T-cell (primary cell): ENCODE measurements at places on chromosomes 11 and 22.

GRCh38 chr11:1863352-1864216, 10.7 kb downstream of the LSP1 start:
- no peak for DNase-seq

DNA sequence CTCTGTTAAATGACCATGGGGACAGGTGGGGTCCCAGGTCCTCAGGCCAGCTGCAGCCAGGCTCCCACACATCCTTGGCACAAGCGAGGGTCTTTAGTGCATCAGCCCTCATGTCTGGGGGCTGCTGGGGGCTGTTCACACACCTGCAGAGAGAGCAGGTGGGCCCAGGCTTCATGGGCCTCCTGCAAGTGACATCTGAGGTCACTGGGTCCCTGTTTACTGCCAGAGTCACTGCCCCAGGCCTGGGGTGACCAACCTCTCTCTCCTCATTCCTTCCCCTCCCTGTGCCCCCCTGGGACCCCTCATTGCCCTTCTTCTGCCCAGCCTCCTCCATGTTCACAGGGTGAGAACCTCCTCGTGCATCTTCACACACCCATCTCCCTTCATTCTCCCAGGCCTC, 92.4 kb downstream of the RTL6 start:
- no peak for DNase-seq

DNA sequence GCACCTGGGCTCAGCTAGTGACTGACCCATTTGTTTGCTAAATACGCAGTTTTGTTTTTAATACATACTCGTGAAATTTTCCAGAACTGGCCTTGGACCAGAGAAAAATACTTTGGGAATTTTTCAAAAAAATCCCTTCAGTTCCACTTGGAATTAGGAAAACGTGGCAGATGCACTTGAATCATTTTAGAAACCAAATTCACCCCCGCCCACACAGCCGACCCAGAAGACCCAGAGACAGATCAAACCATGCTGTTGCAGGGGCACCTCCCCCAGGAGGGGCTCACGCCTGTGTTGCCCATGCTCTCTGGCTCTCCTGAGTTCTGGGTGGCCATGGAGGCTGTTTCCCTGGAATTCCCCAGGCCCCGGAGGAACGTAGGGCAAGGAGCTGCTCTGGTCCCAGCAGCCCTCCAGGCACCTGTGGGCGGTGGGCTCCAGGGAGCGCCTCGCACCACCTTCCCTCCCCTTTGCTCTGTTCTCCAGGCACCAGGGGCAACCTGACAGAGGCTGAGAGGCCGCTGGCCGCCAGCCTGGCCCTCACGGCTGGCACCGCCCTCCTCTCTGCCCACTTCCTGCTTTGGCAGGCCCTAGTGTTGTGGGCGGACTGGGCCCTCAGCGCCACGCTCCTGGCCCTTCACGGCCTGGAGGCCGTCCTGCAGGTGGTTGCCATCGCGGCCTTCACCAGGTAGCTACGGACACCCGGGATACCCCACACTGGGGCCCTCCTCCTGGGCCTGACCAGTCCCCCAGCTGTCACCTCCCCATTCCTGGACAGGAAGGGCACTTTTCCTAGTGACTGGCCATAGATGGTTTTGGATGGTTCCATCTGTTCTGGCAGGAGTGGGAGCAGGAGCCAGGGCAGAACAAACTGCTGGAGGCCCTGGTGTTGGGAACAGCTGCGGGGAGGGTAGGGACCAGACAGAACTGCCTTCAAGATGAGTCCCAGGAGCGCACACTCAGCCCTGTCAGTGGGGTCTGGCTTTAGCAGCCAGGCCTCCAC, 3.3 kb upstream of the EPS8L2 start:
- no peak for DNase-seq

- DNase-seq: no peak
Measured at GRCh38 chr11:39724404-39724803, 1735.0 kb downstream of the LRRC4C start.

DNA sequence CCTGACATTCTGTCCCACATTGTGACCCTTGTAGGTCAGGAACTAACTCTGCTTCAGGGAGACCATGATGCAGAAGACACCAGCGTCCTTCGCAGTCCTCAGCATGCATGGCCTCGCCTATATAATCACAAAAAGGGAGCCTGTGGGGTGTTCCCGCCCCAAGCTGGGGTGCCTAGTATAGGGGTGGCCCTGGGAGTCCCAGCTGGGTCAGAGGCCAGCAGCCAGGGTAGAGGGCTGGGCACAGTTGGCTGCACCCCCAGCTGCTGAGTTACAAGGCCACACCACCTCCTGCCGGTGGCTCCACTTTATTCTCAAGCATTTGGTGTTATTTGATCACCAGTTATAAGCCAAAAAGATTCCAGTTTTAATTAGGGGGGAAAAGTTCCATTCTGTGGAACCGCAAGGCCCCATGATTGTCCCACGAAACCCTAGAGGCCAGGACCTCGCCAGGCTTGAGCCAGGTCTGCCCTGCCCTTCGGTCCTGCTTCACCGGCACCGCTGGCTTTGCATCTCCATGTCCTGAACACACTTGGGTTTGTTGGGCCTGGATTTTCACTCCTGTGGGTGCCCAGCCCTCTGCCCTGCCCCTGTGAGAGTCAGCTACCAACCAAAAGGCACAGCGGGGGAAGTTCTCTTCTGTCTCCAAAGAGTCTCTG, 15.0 kb upstream of the GNB1L start:
- no peak for DNase-seq

DNA sequence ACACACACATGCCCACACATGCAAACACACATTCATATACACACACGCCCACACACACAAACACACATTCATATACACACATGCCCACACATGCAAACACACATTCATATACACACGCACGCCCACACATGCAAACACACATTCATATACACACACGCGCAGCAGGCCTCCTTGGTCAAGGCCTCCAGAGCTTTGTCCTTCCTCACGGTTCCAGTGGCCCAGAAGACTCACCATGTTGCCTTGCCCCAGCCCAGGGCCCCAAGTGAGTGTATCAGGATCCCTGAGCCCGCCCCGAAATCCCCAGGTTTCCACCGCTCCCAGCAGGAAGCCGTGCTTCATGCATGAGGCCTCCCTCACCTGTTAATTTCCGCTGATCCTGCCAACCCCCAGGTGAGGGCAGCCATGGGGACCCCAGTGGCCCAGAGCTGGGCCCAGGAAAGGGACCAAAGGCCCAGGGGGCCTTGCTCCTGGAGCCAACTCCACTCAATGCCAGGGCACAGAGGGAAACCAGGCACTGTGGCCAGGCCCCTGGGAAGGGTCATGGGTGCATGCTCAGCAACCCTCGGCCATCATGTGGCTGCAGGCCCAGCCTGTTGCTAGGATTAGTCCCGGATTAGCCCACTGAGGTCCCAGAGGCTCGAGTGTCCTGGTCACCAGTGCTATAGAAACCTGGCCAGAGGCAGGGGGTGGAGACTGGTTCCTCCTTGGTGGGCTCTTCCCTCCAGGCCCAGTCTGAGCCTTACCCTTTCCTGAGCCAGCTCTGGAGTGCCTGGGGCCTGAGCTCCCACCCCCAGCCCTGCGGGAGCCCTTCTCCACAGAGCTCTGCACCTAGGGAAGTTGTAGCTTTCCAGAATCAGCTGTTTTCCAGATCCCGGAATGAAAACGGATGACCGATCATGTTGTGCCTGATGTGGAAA, 34.4 kb downstream of the IGF2 start:
- DNase-seq: no peak
